Hepatocyte (in vitro differentiated cells): ENCODE measurements at places on chromosomes 1 and 21. TPM values are rescaled to one million over a fixed set of nuclear protein-coding genes. Genes with fewer than 3 reads are reported as not detected.
A peak's percentile ranks its signal among the peaks of the same experiment; 100 is the strongest.

- no peak for DNase-seq
Observed at GRCh38 chr1:107019166-107019565, 37.3 kb upstream of the PRMT6 start.

DNA sequence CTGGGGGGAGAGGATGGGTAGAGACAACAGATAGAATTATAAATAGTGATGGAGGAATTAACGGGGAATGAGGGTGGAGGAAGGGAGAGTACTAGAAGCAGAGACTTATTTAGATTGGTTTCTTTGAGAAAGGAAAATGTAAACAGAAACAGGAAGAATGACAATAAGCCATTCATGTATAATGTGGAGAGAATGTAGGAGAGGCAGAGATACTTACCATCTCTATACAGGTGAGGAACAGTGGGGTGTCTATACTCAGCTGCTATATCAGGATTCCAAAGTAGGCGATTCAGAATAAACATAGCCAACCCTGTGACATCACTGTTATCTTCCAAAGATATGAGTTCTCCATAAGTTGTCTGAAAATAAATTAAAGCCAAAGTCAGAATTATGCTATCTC lies 16.8 kb downstream of the ASPM start:
- no peak for DNase-seq

DNA sequence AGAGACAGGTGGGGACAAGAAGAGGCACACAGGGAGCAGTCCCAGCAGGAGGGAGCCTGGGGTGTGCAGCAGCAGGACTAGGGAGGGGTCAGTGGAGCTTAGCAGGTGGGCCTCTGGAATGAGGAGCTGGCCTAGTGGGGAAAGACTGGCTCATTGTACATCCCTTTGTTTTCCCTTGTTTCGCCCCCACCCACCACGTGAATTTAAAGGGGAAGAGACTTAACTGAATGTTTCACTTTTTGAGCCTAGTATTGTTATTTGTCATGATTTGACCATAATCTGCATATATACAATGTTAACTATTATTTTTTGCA lies 181.7 kb downstream of the DHRS3 start:
- DNase-seq, result no peak

- DNase-seq, result no peak
Observed at GRCh38 chr1:12078575-12078937, 15.5 kb downstream of the TNFRSF8 start.

DNA sequence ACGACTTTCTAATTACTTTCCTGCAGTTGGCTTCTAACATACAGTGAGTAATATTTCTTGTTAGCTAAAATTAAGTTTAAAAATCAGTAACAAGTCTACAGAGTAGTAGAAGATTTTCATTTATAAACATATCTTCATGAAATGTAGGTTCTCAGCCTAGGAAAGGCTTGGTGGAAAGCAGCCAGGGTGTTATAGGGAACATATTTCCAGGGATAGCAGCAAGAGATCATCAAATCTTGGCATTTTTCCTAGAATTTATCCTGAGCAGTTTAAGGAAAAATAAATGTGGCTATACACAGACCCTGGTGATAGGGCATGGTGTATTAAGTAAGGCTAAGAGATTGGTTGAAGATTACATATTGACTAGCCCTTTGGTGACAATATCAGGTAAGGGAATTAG lies 203.5 kb upstream of the NEGR1 start:
- DNase-seq, result peak; percentile 5

DNA sequence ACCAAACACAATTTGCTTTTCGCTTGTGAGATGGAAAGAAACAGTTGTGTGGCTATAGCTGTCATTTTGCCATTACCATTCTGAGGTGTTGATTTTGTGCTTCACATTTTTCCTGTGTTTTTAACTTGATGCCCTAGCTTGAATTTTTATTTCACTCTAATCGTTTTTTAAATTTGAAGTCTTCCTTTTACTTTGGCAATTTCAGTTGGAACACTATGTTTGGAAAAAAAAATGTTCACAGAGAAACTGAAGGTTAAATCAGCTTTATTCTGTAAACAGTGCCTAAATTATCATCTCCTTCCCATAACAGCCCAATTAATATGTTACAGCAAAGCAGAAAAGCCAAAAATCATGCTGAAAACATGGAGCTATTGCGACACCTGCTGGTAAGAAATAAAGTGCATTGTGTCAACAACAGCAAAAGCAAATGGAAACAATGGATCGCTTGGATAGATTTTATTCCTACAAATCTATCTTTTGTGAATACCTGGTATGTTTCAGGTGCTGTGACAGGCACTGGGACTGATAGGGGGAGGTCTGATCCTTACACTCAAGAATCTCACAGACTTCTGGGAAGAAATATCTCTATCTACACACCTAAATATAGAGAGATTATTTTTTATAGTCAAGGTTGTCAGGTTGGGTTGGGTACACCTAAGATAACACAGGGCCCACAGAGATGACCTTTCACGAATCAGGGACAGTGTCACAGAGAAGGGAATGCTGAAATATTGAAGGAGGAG lies 16.2 kb upstream of the ERICH3 start:
- peak; percentile 79 for DNase-seq

- DNase-seq, result no peak
Observed at GRCh38 chr1:186849271-186849671, 20.5 kb downstream of the PLA2G4A start.

DNA sequence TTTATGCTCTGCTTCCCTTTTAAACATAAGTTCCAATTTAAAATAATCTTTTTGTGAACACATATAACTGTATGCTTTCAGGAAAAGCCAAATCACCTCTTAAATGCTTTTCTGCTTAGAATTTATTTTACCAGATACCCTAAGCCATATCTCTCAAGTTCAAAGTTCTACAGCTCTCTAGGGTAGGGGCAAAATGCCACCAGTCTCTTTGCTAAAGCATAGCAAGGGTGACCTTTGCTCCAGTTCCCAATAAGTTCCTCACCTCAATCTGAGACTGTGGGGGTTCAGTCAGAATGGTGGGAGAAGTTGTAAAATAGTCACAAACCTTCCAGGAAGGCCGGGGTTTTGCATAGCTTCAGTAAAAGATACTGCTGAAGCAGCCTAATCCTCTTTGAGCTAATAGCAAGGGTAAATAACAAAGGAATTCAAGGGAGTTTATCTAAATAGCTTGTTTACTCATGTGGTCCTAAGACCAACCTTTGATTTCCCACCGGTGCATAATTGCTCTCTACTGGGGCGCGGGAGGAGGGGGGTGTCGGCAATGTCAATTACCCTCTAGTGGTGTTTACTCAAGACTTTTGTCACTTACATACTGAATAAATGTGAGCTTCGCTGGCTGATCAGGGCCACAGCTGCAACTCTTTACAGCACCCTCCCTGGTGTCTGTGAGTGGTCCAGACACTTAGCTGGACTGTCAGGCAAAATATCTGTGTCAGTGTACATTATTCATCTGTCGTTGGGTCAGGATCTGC lies 1376.2 kb downstream of the NCAM2 start:
- peak; percentile 68 for DNase-seq

- no peak for DNase-seq
Observed at GRCh38 chr1:160220301-160220700, 15.1 kb downstream of the PEA15 start.

GUCA2A gene
- 6.5 and 13.5 TPM in 2 replicates for total RNA-seq

KPNA6 gene
- total RNA-seq, result 48.3 and 48.5 TPM in 2 replicates

NUDT4B gene
- total RNA-seq, result 107 and 127 TPM in 2 replicates

- peak; percentile 61 for DNase-seq
Observed at GRCh38 chr1:27862671-27863537, 9.4 kb upstream of the THEMIS2 start.

DNA sequence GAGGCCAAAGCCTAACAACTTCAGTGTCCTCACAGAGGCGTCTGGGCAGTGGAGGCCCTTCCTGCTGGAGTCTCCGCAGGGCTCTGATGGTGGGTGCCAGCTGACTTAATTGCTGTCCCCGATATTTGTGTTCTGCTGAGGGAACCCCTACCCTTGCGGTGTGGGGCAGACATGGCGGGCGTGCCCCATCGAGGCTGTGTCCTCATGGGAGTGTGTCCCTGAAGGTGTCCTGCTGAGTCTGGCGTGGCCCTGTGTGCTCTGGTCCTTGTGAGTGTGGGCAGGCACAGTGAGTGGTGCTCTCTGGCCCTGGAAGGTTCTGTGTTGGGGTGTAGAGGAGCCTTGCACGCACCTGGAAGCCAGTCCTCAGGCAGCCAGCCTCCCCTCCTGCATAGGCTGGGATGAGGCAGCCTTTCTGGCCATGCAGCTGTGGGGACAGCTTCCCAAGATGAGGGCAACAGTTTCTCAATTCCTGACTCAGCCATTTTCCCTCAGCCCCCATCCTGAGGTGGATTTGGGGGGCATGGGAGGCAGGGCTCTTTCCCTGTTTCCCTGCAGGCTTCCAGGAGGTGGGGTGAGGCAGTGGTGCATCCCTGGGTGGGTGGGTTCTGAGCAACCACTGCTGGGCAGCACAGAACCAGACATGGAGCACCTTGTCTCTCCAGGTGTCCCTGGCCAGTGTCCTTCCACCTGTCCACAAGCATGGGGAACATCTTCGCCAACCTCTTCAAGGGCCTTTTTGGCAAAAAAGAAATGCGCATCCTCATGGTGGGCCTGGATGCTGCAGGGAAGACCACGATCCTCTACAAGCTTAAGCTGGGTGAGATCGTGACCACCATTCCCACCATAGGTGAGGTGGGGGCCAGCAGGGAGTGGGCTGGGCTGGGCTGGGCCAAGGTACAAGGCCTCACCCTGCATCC lies 6.5 kb downstream of the C1orf35 start:
- no peak for DNase-seq
